ENCODE measurements at places on chromosomes 4 and X. TPM values are rescaled to one million over a fixed set of nuclear protein-coding genes. Genes with fewer than 3 reads are reported as not detected.
A peak's percentile ranks its signal among the peaks of the same experiment; 100 is the strongest.

Gene SNCA
- 14.6 TPM for total RNA-seq

Gene GUCY1A1
- total RNA-seq = not detected

Gene RIPPLY1
- total RNA-seq = not detected

Gene TMSB15A
- total RNA-seq = 84.1 TPM

Gene SLC7A11
- 15.6 TPM for total RNA-seq

Gene LEF1
- total RNA-seq = 2.6 TPM

Gene CFP
- 2.4 TPM for total RNA-seq

Gene TRIM60
- not detected for total RNA-seq

Gene PHKA1
- 7.2 TPM for total RNA-seq

Gene TMEM47
- 28.5 TPM for total RNA-seq

Gene UGT2B7
- total RNA-seq = not detected

Gene KDR
- 98.1 TPM for total RNA-seq

Gene NPY2R
- total RNA-seq = 0.41 TPM

Gene TMPRSS11B
- not detected for total RNA-seq

- no peak overlapping the region for H3K27ac ChIP-seq
- H3K36me3 ChIP-seq = no peaks in the 10 kb centered on the region
- DNase-seq = no peak
- H3K4me3 ChIP-seq = no peak overlapping the region
- H3K27me3 ChIP-seq = peaks cover 19% of the 10 kb centered on the region
- H3K4me1 ChIP-seq = peaks cover 5% of the 10 kb centered on the region
Measured at GRCh38 chr4:2790583-2791517, 2.0 kb upstream of the SH3BP2 start.

GRCh38 chrX:136200466-136200865 is 50.7 kb downstream of the MAP7D3 start:
- H3K4me1 ChIP-seq = peaks cover 2% of the 10 kb centered on the region
- DNase-seq = no peak
- no peak overlapping the region for H3K4me3 ChIP-seq
- no peaks in the 10 kb centered on the region for H3K27me3 ChIP-seq
- no peak overlapping the region for H3K27ac ChIP-seq

- no peak for DNase-seq
- no peak overlapping the region for H3K4me3 ChIP-seq
- H3K27ac ChIP-seq = no peak overlapping the region
Measured at GRCh38 chr4:158811216-158811540, 42.4 kb downstream of the FNIP2 start.

DNA sequence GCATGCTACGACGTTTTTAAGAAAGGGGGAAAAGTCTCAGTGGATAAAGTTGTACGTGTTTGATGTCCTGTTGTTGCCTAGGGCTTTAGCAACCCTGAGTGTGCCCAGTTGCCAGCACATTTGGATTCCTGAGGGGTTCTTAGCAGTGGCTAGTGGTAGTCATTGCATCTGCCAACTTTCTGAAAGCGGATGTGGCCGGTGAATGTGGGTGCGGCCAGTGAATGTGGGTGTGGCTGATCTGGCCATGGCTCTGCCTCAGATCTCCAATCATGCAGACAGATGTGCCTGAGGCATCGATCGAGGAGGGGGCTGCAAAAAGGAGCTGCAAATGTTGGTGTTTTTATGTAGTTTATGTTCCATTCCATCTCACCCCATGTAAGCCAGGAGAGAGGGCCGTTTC is 41.5 kb upstream of the FAT1 start:
- DNase-seq = peak; percentile 48
- H3K36me3 ChIP-seq = no peaks in the 10 kb centered on the region
- no peaks in the 10 kb centered on the region for H3K4me1 ChIP-seq
- no peak overlapping the region for H3K27ac ChIP-seq
- no peaks in the 10 kb centered on the region for H3K27me3 ChIP-seq

DNA sequence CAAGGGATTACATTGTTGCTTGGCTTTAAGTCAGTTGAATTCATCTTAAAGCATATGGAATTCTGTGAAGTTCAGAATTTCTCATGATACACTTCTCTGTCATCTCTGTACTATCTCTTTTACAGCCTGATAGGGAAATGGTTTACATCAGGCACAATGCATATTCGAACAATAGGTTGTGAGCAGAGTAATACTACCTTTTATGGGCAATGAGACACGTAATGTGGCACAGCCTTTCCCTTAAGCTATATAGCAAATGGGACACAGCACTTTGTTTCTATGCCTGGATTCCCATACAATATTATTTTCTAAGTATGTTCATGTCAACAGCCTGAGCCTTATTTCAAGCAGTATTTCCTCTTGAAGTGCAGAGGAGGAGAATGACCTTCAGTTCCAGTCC is 58.4 kb downstream of the SYNPO2 start:
- no peaks in the 10 kb centered on the region for H3K27me3 ChIP-seq
- H3K4me3 ChIP-seq = no peak overlapping the region
- no peak for DNase-seq
- no peaks in the 10 kb centered on the region for H3K36me3 ChIP-seq

DNA sequence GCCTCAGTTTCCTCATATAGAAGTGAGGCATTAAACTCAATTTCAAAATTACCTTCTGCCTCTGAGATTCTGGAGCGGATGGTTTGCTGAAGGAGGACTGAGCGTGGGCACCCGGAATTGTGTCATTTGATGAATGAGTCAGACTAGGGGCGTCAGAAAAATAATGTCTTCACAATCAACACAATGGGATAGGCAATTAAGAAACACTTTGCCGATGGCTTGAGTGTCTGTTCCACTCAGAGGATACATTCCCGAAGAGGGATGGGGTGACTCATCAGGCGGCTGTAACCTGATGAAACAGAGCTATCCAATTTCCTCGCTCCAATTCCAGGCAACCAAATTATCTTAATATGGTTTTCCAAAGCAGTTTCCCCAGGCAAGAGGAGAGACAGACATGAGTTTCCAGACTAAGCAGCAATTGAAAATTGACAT is 1.2 kb upstream of the CHRNA9 start:
- no peaks in the 10 kb centered on the region for H3K27me3 ChIP-seq
- peaks cover 8% of the 10 kb centered on the region for H3K4me1 ChIP-seq
- H3K27ac ChIP-seq = no peak overlapping the region
- H3K4me3 ChIP-seq = no peak overlapping the region
- H3K36me3 ChIP-seq = no peaks in the 10 kb centered on the region
- DNase-seq = no peak

- H3K4me1 ChIP-seq = peaks cover 2% of the 10 kb centered on the region
- no peak for DNase-seq
- peaks cover 8% of the 10 kb centered on the region for H3K36me3 ChIP-seq
- no peaks in the 10 kb centered on the region for H3K27me3 ChIP-seq
- no peak overlapping the region for H3K4me3 ChIP-seq
Measured at GRCh38 chr4:4559596-4559995, 17.7 kb upstream of the STX18 start.

GRCh38 chr4:119040694-119041185 is 94.9 kb upstream of the MYOZ2 start:
- H3K36me3 ChIP-seq = no peaks in the 10 kb centered on the region
- H3K27me3 ChIP-seq = no peaks in the 10 kb centered on the region
- DNase-seq = no peak
- peaks cover 7% of the 10 kb centered on the region for H3K4me1 ChIP-seq

DNA sequence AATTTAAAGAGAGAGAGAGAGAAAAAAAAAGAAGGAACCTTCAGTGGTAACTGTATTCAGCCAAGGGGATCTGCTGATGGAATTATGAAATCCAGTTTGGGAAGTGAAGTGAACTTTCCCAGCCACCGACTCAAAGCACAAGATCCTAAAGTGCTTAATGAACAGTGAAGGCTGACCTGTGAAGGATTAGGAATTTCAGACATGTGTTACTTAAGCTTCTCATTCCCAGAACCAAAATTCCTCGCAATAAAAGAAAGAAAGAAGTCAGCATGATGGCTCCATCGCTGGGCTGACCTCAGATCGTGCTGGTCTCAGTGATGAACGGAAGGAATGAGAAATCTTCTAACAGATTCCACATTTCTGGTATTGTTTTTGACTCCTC is 135.2 kb downstream of the ARSF start:
- no peak for DNase-seq
- no peaks in the 10 kb centered on the region for H3K27me3 ChIP-seq
- no peak overlapping the region for H3K27ac ChIP-seq
- H3K4me1 ChIP-seq = no peaks in the 10 kb centered on the region

DNA sequence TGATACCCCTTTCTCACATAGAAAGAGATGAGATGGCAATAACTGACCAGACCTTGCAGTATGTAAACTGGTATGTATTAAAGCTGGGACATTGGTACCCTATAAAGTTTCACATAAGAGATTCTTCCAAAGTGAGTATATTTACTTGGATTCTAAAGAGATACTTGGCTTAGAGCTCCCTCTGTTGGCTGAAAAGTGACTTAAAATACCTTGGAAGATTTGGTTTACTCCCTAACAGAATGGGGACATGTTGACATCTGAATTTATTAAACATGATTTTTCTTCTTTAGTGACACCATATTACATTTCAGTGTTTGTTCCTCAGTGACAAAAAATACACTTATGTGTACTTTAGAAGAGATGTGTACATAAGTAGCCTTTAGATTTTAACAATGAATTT is 47.9 kb upstream of the RGN start:
- no peak for DNase-seq
- no peak overlapping the region for H3K4me3 ChIP-seq
- no peaks in the 10 kb centered on the region for H3K4me1 ChIP-seq
- peaks cover 6% of the 10 kb centered on the region for H3K36me3 ChIP-seq

- no peak overlapping the region for H3K27ac ChIP-seq
- H3K36me3 ChIP-seq = no peaks in the 10 kb centered on the region
- no peak for DNase-seq
- H3K4me1 ChIP-seq = peaks cover 9% of the 10 kb centered on the region
Measured at GRCh38 chr4:15004739-15005301, 2.5 kb downstream of the CPEB2 start.

- H3K27ac ChIP-seq = no peak overlapping the region
- no peaks in the 10 kb centered on the region for H3K27me3 ChIP-seq
- DNase-seq = no peak
- no peak overlapping the region for H3K4me3 ChIP-seq
- no peaks in the 10 kb centered on the region for H3K36me3 ChIP-seq
Measured at GRCh38 chrX:96147681-96148080, 537.0 kb upstream of the DIAPH2 start.

DNA sequence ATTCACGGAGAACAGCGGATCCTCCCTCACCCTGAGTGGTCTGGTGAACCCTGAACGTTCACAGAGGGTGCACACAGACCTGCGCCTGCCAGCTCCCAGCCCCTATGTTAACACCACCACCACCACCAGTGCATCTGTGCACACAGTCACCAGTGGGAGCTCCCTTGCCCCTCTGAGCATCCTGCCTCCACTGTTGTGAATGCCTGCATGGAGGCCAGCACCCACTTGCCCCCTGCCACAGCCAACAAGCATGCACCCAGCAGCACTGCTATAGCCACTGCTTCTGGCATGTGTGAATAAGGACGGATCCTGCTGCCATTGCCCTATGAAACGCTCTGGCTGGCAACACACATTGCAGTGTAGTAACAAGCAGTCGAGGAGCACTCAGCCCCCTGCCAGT is 29.1 kb upstream of the PWWP3B start:
- no peaks in the 10 kb centered on the region for H3K27me3 ChIP-seq
- H3K4me1 ChIP-seq = no peaks in the 10 kb centered on the region
- H3K36me3 ChIP-seq = no peaks in the 10 kb centered on the region
- DNase-seq = no peak

- no peaks in the 10 kb centered on the region for H3K4me1 ChIP-seq
- no peak overlapping the region for H3K4me3 ChIP-seq
- H3K36me3 ChIP-seq = no peaks in the 10 kb centered on the region
- DNase-seq = no peak
- no peak overlapping the region for H3K27ac ChIP-seq
Measured at GRCh38 chr4:124501576-124501975, 211.0 kb downstream of the ANKRD50 start.

All from H1 (cell line).